ENCODE measurements at places on chromosomes 2 and 18. TPM values are rescaled to one million over a fixed set of nuclear protein-coding genes. Genes with fewer than 3 reads are reported as not detected.

DNA sequence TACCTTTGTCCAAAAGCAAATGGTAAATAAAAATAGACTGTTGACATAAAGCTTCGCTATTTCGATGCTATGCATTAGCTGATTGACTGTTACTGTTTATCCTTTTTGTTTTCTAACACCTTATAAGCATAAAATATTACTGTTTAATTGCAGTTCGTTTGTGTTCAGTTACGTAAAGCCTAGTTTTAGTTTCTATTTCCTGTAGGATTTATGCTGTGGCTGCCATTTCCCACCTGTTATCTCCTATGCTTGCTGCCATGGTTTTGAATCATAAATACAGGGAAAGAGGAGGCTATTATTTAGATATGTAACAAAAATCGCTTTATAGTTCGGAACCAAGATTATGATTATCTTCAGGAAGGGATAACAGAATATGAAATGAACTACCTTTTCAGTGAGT is 3.9 kb downstream of the TANK start:
- no peak for DNase-seq

GRCh38 chr18:63407734-63408133 is 14.5 kb downstream of the VPS4B start:
- DNase-seq, result no peak

DNA sequence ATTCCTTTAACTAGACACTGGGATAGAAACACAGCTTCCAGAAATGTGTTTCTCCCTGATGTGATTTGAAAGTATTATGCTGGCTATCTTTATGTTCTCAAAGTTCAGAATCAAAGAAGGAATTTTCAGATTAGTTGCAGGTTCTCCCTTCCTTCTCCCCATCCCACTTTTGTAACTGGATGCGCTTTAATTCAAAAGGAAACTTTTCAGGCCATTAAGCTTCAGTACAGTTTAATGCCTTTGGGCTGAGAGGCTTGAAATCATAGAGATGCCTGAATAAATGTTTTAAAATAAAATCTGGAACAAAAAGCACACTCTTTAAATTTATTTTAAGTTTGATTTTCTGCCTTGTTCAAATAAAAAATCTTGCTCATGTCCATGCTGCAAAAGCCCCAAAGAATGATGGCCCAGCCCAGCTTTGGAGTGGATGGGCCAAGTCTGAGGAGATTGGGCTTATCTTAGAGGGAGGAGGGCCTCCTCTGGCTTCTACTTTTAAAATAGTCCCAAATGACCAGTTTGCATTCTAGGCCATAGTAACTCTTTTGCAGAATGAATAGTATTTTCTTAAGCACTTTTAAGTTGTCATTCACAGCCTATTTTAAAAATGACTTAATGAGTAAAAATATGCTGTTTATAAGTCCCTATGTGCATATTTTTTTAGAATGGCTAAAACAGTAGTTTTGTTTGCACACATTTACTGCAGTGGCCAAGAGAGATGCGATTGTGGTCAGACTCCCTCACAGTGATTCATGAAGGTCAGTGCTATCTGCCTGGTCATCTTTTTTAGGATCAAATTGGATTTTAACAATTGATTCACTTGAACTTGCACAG is 129.2 kb downstream of the MTX2 start:
- no peak for DNase-seq

- DNase-seq, result no peak
Measured at GRCh38 chr18:63132819-63133200, 186.8 kb downstream of the BCL2 start.

Gene ANKRD30B
- total RNA-seq, result not detected

Gene OSBPL6
- total RNA-seq, result 4.9 TPM

Gene POTEF
- not detected for total RNA-seq

Data from upper lobe of left lung (tissue), 6 donors.